ENCODE measurements at places on chromosomes 4 and X.

DNA sequence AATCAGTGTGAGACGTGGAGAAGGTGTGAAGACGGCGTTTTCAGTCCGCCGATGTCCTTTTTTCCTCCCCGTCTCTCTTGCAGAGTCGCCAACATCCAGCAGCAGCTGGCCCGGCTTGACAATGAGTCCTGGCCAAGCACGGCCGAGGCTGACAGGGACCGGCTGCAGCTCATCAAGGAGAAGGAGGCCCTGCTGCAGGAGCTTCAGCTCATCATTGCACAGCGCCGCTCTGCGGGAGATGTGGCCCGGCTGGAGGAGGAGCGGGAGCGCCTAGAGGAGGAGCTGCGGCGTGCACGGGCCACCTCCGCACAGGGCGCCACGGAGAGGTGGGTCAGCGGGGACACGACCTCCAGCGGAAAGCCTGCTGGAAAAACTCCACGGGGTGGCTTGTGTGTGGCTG is 47.1 kb upstream of the CLCN4 start:
- no peak for DNase-seq

GRCh38 chrX:8484360-8484949 is 19.8 kb downstream of the VCX3B start:
- no peak for DNase-seq

DNA sequence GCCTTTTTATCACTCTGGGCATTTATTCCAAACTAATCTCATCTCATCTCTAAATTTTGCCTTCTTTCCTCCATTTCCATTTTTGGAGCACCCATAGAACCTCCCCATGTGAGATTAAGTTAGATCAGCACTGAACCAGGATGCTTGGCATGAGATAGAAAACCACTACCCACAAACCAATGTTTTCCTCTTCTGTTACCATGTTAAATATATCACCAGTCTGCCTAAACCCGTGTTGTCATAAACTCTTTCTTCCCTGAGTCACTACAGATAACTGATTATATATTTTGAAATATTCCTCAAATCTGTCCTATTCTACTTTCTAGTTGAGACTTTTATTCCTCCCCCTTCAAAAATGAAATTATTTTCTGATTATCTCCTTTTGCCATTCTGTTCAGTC is 37.6 kb downstream of the GABRB1 start:
- DNase-seq = no peak

DNA sequence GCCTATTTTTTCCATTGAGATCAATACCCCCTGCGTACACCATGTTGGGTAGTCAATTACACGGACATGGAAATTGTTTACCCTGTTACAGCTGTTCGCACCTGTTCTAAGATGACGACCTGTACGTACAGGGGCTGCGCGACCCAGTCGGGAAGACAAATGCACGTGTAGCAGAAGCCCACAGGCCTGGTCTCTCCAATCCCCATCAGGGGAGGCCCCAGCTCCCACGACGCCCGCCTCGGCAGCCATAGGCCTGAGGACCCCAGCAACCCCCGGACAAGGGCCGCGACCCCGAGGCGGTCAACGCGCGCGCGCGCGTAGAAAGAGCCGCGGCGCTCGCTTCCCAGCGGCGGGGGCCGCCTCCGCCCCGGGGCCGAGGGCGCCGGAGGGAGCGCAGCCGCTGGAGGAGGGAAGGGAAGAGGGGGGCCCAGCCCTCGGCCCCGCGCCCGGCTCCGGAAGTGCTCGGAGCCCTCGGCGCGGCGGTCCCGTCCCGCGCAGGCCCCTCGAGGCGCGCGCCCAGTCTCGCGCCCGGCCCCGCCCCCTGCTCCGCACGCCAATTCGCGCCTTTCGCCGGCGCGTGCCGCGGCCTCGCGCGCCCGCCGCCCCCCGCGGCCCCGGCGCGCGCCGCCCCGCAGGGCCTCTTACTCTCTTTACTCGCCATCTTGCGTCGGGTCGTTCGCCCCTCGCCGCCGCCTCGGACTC is 618 bp downstream of the RBBP7 start:
- DNase-seq = peak; percentile 59

GRCh38 chr4:83109480-83110222 is 4.9 kb downstream of the PLAC8 start:
- peak; percentile 56 for DNase-seq

GRCh38 chrX:151704041-151704663 is 8.9 kb downstream of the PRRG3 start:
- no peak for DNase-seq

DNA sequence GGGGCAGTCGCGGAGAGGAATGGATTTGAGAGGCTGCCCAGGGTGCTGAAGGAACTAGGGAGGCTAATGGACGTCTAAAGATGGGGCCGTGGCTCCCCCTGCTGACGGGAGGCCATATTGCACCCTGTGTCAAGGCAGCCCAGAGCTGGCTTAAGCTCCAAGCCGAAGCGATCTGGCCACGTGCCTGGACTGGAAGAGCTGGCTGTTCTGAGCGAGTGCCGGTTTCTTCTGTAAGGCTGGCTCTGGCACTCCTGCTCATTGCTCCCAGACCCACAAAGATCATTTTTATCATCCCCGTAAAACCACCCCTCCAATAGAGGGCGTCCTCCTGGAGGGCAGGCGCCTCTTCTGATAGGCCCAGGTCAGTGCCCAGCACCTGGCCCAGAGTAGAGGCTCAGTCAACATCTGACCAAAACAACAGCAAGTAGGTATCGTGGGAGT is 5.6 kb downstream of the PNCK start:
- peak; percentile 89 for DNase-seq

DNA sequence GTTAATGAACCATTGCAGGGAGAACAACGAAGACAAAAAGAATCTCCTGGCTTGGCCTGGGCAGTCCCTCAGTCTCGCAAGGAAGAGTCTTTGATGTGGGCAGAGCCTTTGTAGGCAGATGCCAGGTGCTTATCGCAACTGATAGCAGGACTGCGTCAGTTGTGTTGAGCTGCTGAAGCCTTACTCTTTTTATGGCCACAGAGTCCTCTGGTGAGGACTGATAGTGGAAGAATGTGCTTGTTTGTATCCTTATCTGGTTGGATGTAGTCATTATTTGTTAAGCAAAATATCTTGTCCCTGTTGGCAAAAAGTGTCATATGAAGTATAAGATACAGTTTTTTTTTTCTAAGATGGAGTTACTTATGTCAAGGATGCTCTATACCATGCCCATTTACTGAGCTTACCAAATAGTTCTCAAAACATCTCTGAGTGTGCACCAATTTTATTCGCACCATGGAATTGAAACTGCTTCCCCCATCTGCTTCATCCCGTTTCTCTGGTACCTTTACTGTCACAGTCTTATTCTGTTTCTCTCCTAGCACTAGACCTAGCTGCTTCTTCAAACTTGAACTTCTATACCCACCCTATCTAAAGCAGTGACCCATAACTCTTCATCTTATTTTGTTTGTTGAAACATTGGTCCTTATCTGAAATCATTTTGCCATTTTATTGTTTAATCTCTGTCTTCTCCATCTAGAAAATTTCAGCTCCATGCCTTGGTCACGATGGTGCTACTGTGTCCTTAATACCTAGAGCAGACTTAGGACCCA is 47.0 kb upstream of the SPRY1 start:
- DNase-seq = no peak

GRCh38 chr4:114028071-114028470 is 48.6 kb upstream of the ARSJ start:
- DNase-seq = no peak

- no peak for DNase-seq
Observed at GRCh38 chr4:31923634-31924033, 1203.5 kb downstream of the PCDH7 start.

DNA sequence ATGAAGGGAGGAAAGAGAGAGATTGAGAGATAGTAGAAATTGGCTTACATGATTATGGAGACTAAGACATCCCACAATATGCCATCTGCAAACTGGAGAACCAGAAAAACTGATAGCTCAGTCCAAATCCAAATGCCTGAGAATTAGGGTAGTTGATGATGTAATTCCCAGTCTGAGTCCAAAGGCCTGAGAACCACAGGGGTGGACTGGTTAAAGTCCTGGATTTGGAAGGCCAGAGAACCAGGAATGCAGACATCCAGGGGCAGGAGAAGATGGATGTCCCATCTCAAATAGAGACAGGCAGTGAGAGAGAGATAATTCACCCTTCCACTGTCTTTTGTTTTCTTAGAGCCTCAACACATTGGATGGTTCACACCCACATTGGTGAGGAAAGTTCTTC is 345.7 kb upstream of the SPANXN4 start:
- DNase-seq = no peak

- no peak for DNase-seq
Observed at GRCh38 chrX:2550328-2551020, 49.7 kb upstream of the DHRSX start.

- DNase-seq = no peak
Observed at GRCh38 chr4:2363056-2363721, 55.3 kb downstream of the ZFYVE28 start.
